Nephron progenitor cell (in vitro differentiated cells): ENCODE measurements at places on chromosomes 7 and 10.
A peak's percentile ranks its signal among the peaks of the same experiment; 100 is the strongest.

DNA sequence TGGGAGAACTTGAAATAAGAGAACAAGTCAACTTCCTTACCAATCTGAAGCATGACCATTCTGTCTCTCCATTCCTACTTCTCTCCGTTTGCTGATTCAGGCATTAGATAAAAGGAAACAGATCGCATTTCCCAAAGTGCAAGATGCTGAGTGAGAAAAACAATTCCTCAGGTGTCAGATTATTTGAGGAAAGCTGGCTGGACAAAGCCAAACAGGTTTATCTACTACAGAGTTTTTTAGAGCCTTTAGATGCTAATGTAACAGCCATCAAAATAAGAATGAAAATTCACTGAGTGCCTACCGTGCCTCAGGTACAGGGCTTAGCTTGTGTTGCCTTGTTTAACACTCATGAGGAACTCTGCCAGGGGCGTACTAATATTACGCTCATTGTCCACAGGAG is 135.9 kb upstream of the MBL2 start:
- DNase-seq, result no peak

DNA sequence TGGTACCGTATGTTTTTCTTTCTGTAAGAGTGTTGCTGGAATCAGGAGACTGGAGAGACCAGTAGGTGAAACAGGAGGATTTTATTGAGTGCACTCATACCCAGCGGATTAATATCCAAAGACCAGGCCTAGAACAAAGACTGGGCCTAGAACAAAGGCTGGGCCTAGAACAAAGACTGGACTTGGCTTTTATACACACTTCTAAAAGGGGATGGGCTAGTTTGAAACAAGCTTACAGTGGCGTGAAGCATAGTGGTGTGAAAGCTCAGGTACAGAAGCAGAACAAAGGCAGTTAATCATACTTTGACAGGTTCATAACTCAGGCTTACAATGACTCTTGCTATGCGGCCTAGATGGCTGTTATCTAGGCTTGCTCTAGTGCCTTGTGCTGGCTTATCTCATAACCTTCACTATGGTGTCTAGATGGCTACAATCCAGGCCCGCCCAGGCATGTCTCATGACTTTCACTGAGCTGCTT is 67.7 kb downstream of the TRIM24 start:
- no peak for DNase-seq

DNA sequence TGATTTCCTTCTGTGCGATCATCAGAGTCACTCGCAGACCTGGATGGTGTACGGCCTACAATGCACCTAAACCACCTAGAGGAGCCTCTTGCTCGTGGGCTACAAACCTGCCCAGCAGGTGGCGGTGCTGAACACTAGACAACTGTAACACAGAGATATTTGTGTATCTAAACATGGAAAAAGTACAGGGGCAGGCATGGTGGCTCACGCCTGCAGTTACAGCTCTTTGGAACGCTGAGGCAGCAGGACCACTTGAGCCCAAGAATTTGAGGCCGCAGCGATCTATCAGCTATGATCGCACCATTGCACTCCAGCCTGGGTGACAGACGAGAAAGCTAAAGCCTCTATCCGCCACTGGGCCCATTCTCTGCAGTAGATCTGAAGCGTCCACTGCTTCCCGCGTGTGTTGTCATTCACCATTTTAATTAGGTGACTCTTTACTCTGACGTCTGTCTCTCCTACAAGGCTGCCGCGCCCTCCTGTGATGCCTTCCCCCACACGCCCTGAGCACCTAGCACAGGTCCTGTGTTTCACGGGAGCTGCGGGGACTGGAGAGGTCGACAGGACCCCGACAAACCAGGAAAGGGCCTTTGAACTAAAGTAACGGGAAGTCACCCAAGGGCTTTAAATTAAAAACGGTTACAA is 774 bp downstream of the TUBGCP2 start:
- DNase-seq, result peak; percentile 75

GRCh38 chr7:108094933-108095710 is 35.0 kb downstream of the LAMB4 start:
- no peak for DNase-seq

- no peak for DNase-seq
Measured at GRCh38 chr10:86253091-86254072, 113.2 kb downstream of the GRID1 start.

- DNase-seq, result peak; percentile 20
Measured at GRCh38 chr10:27741173-27742091, 4.2 kb downstream of the MKX start.

- DNase-seq, result no peak
Measured at GRCh38 chr7:6136475-6136874, 105.3 kb downstream of the ANKRD61 start.

DNA sequence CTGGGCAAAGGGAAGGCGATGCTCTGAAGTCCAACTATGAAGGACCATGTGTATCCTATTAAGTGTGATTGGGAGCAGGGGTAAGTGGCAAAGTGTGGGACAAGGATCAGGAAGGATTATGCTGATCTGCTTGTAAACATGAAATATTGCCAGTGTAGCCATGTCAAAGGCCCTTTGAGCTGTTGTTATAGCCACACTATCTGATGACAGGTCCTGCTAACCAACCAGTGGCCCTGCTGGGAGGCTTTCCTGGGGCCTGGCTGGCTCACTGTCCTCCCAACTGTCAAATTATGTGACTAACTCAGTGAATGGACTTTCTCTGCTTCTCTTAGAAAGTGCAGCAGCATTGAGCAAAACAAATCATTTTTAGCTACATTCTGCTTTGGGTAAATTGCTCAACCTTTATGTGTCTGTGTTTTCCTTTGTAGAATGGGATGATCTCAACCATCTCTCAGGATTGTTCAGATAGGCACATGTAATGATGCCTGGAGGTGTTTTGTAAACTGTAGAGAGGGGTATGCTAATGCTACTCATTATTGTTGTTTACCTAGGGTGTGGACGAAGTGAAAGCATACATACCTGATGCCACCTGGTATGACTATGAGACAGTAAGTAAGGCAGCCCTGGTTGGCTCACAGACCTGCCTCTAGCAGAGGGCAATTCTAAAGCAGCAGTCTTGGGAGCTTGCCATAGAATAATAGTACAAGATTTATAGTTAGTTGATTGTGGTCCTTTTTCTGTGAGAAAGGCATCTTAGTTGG is 47.4 kb downstream of the MGAM2 start:
- no peak for DNase-seq

DNA sequence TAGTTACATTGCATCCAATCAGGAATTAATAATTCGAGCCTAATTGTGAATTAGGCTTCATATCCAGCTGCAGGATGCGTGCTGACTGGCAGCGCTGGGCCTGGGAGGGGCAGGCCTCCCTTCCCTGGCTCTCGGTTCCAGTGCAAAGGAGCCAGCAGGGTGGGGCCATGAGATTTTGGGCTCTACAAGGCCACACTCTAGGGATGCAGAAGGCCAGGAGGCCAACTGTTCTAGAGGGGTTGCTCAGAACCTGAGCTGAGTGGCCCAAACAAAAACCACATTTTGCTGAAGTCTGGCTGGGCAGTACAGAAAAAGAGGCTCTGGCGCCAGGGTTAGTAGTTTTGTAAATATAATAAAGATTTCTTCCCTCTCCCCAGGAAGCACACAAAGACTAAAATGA is 72.3 kb downstream of the CLEC2L start:
- DNase-seq, result no peak

DNA sequence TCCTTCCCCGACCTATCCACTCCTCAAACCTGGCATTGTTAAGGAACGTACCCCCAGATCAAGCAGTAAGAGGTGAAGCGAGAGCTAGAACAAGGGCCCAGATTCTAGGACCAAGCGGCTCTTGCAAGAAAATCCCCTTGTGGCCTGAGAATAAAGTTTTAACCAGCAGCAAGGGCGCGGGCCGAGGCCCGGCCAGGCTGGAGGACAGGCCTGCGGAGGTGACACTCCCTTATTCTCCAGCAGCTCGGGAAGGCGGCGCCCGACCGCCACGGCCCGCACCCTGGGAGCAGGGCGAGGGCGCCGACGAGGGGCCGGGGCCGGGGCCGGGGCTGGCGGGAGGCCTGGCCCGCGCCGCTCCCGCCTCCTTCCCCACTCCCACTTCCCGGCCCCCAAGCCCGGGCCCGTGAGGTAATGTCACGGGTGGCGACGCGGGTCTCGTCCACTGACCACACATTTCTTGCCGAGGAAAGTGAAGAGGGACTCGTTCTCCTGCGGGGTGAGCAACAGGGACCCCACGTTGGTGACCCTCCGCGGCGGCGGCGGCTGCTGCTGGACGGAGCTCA is 551 bp downstream of the WASL start:
- DNase-seq, result peak; percentile 58

DNA sequence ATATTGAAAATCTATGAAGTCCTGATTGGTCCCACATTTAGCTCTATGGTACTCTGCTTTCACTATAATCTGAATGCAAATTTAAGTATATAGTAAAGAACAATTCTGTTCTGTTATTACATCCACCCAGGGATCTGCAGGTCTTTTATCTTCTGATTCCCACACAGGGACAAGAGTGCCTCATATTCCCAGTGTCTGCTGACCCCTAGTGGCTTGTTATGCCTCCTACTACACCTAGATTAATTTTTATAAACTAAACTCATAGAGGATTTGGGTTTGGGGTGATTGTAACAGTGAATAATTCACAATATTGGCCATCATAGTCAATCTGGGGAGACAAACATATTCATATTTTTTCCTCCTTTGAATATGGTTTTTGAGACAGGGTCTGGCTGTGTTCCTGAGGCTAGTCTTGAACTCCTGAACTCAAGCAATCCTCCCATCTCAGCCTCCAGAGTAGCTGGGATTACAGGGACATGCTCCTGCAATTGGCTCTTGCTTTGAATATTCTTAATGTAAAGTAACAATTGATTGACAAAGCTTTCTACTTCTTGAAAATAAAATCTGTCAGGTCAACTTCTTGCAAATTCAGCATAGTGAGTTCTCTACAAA is 282.1 kb downstream of the KCND2 start:
- DNase-seq, result peak; percentile 51

GRCh38 chr10:17548162-17548561 is 69.0 kb downstream of the HACD1 start:
- no peak for DNase-seq

GRCh38 chr10:55358539-55358938 is 557.5 kb upstream of the PCDH15 start:
- no peak for DNase-seq

GRCh38 chr7:151114151-151115090 is 28.1 kb downstream of the AGAP3 start:
- peak; percentile 56 for DNase-seq

DNA sequence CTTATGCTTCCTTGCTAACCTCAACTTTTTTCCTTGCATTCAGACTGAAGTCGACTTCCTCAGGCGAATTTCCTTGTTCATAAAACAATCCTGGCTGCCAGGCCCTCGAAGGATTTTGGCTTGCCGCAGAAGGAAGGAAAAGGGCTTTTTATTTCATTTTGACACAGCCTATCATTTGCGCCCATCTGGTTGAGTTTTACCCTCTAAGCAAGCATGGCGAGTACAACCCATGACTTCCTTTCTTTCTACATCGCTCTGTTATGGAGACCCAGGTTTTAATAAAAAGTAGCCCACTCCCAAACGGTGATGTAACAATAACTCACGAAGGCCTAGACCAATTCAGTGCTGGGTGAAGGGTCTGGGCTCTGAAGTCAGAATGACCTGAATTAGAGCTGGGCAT is 109.3 kb downstream of the PRPF18 start:
- no peak for DNase-seq
